ENCODE measurements at places on chromosomes 16 and 17.

GRCh38 chr17:64240741-64241347 is 22.2 kb downstream of the TEX2 start:
- DNase-seq: no peak

DNA sequence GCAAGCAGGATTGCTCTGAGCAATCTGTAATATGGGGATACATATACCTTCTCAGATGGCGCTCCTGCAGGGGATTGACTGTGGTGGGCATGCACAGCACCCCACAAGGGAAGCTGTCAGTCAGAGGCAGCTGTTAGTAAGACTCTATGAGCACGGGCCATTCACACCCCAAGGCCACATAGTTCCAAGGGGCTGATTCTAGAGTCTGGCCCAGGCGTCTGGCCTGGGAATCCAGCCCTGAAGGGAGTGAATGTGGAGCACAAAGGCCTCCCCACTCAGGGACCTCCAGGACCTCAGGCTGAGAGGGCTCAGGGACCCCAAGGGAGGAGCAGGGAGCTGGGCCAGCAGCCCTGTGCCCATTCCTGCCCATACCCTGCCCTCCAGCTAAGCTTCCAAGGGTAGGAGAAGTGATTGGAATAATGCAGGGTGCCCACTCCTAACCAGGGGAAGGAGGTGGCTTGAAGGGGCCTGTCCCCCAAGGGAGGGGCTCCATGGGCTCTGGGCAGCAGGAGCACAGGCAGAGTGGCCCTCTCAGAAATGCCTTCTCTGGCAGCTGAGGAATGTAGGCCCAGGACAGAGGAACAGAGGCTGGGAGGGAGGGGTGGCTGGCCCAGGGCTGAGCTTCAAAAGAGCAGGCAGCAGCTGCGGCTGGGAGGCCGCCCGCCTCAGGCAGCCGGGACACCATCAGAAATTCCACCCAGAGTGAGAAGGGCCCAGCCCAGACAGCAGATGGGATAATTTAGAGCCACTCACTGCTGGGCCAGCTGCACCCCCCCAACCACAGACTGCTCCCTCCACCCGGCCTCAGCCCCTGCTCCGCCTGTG is 48.9 kb upstream of the MRPS23 start:
- DNase-seq: no peak

GRCh38 chr17:6358131-6358530 is 76.8 kb downstream of the AIPL1 start:
- DNase-seq: no peak

- DNase-seq: no peak
Observed at GRCh38 chr16:27366687-27367460, 35.1 kb upstream of the IL21R start.

- no peak for DNase-seq
Observed at GRCh38 chr17:66841328-66841727, 6.4 kb downstream of the CACNG5 start.

DNA sequence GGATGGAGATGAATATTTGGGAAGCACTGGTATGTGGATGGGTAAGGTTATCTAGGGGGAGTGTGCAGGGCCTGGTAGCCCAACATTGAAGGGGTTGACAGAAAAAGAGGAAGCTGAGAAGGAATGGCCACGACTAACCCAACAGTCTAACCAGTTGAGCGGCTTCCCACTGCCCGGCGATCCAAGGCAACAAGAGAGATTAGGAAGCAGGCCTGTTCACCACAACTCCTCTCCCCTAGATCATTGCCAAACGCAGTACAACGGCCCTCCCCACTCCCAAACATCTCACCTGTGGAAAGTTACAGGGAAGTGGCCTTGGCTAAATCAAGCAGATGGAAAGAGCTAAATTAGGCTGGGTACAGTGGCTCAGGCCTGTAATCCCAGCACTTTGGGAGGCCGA is 11.2 kb upstream of the RANGRF start:
- DNase-seq: no peak

GRCh38 chr17:45131616-45132319 is 547 bp downstream of the PLCD3 start:
- DNase-seq: no peak

DNA sequence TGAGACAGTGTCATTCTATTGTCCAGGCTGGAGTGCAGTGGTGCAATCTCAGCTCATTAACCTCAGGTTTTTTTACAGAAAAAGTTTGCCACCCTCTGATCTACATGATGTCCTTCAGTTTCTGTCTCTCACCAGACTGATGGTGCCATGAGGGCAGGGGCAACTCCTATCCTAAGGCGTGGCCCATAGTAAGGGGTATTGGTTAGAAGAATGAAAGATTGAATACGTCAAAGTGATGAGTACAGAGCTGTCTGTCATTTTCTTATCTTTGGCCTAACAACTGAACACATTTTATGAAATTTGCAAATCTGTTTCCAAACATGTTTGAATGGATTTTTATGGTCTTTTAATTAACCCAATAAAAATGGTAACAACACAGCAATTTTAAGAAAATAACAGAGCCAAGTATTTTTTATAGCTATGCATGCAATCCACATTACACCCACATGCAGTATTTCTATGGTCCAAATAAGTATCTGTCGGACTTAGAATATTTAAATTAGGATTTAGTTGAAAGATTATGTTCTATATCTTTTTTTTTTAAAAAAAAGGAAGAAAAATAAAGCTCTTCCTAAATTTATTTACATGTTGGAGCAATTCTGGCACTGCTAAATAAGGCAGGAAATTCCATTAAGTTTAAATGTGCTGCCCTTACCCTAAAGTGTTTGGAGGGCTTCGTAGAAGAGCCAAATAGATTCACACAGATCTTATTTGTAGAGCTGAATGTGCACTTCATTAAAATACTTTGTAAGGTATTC is 192.8 kb downstream of the WWOX start:
- no peak for DNase-seq

GRCh38 chr16:84120023-84120422 is 3.3 kb upstream of the MBTPS1 start:
- no peak for DNase-seq

GRCh38 chr17:55990332-55991006 is 162.8 kb upstream of the ANKFN1 start:
- DNase-seq: no peak

GRCh38 chr17:3857261-3858105 is 11.4 kb upstream of the NCBP3 start:
- DNase-seq: no peak

- DNase-seq: no peak
Observed at GRCh38 chr17:36928471-36929345, 8.6 kb upstream of the LHX1 start.

- no peak for DNase-seq
Observed at GRCh38 chr16:54936979-54937670, 6.5 kb downstream of the IRX5 start.

DNA sequence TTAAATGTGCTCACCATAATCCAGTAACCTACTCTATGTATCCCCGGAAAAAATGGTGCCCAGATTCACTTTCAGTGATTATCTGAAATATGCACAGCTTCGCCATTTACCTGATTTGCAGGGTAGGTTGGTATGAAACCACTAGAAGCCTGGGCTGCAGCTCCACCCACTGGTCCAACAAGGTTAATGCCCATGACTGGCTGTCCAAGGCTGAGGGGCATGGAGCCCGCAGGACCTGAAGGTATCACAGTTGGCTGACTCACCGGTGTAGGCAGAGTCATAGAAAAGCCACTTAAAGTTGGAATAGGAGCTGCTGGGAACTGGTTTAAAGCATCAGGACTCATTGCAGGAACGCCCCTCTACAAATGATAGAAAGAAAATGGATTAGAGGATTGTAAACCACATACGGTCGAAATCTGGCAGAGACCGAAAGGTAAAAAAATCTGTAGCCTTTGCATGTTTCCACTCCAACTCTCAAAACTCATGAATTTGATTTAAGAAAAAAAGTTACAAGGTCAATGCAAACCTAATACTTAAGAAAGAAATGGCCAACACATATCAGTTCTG is 38.6 kb downstream of the SYNRG start:
- DNase-seq: peak; percentile 14

GRCh38 chr17:71726341-71726740 is 394.5 kb upstream of the SOX9 start:
- DNase-seq: no peak
